Lung (tissue), 17 donors: ENCODE measurements at places on chromosomes 1 and 21. TPM values are rescaled to one million over a fixed set of nuclear protein-coding genes. Genes with fewer than 3 reads are reported as not detected.

Gene ADGRL4
- 9.6 TPM for total RNA-seq

Gene S100B
- 3.2 TPM for total RNA-seq

Gene OBSCN
- 24.6 TPM for total RNA-seq

Gene OTUD3
- total RNA-seq: 8.6 TPM

DNA sequence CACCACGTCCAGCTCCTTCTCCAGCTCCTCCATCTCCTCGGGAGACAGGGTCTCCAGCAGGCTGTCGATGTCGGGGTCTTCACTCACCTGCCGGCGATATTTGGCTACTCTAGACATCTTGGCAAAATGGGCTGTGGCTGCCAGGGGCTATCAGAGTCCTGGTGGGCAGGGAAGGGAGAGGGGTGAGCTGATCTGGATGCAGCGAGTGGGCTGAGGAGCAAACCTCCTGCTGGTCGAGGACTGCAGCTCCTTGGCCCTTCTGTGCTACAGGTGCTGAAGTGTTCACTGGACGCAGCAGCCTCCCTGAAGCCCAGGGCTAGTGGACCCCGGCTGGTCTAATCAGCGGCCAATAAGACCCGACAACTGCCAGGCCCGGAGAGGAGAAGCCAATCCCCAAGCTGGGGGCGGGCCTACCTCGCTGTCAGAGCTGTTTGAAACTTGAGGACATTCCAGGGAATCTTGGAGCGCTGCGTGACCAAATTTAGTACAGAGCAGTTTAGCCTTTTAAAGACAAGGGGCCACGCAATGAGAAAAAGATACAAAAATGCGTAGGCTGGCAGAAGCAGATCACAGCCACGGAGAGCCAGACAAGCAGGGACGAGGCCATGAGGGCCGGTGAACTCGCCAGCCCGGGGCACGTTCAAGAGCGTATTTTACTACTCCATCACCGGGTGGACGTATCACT, at the start of gene LMOD1:
TSS of gene LMOD1 (minus strand) at position 325 of the 685 bp plus-strand sequence. CDS start at position 117, 208 bp downstream.
- peak; percentile 94 for DNase-seq
- H3K4me1 ChIP-seq: no peaks in the 10 kb centered on the region
- H3K27ac ChIP-seq: peak within 1 kb of the TSS; percentile 34
- peaks cover 3% of the 10 kb centered on the region for H3K27me3 ChIP-seq

DNA sequence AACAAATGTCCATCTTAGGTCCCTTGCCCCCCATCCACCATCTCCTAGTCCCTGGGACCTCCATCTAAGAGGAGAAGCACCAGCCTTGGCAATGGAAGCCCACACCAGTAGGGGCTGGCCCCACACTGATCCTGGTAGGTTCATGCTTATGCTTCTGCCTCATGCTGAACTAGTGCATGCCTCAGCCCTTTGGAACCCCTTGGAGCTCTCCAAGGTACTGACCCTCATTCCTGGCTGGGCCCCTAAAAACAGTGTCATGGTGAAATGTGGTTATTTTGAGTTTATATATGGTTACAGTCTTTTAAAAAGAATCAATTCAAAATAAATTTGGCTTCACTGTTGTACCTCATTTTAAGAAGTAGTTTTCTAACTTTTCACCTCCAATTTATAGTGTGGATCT, 108.3 kb downstream of the HIVEP3 start:
- no peaks in the 10 kb centered on the region for H3K27me3 ChIP-seq
- no peak overlapping the region for H3K4me3 ChIP-seq
- H3K36me3 ChIP-seq: no peaks in the 10 kb centered on the region
- DNase-seq: peak; percentile 74
- peaks cover 21% of the 10 kb centered on the region for H3K4me1 ChIP-seq

GRCh38 chr21:33481314-33481943, 1.7 kb upstream of the TMEM50B start:
- no peaks in the 10 kb centered on the region for H3K36me3 ChIP-seq
- H3K4me1 ChIP-seq: peaks cover 7% of the 10 kb centered on the region
- no peak overlapping the region for H3K4me3 ChIP-seq
- DNase-seq: no peak

GRCh38 chr1:165014753-165015152, 341.8 kb downstream of the LMX1A start:
- H3K27me3 ChIP-seq: no peaks in the 10 kb centered on the region
- no peak overlapping the region for H3K27ac ChIP-seq
- H3K4me1 ChIP-seq: no peaks in the 10 kb centered on the region
- H3K36me3 ChIP-seq: no peaks in the 10 kb centered on the region
- no peak overlapping the region for H3K4me3 ChIP-seq

- peaks cover 3% of the 10 kb centered on the region for H3K4me1 ChIP-seq
- H3K27me3 ChIP-seq: no peaks in the 10 kb centered on the region
- H3K36me3 ChIP-seq: peaks cover 10% of the 10 kb centered on the region
Observed at GRCh38 chr1:205610036-205610435, 21.8 kb downstream of the ELK4 start.

DNA sequence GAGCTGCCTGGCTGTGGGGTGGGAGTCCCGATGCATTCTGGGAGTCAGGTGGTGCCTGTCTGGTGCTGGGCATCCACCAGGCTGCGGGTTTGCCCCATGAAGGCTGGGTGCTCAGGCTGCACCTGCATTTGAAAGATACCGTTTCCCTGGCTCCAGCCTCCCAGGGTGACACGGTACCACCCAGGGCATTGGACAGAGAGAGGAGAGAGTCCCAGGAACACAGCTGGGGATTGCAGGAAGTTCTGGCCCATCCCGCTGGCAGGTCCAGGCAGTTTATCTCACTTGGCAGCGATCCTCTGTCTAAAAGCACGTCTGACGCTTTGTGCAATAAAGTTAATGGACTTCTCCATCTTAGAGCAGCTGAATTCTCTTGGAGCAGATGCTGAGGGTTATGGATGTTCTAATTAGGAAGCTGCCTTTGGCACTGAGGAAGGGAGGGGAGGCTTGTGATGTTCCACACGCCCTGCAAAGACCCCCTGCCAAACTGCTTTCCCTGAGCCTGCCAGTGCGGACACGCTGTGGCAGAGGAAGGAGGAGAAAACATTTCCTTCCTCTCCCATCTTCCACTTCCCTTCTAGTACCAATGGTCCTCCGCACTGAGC, 246.9 kb downstream of the GRIK3 start:
- H3K27ac ChIP-seq: no peak overlapping the region
- H3K36me3 ChIP-seq: no peaks in the 10 kb centered on the region
- no peaks in the 10 kb centered on the region for H3K27me3 ChIP-seq
- peak; percentile 28 for DNase-seq
- H3K4me1 ChIP-seq: no peaks in the 10 kb centered on the region
- no peak overlapping the region for H3K4me3 ChIP-seq

DNA sequence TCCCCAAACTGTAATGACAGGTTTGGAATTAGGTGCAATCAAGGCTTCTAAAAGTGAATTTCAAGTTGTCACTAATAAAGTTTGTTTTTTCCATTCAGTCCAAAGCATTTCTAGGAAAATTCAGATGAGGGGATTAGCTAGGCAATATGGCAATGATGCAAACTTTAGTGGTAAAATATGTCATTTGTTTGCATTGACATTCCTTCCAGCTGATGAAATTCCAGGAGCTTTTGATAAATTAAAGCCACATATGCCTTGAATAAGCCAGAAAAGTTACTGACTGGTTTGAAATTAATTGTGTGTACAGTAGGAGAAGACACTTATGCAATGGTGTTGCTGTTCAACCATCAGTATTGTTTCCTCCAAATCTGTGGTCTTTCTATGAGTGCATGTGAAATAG, 57.8 kb downstream of the MROH9 start:
- no peaks in the 10 kb centered on the region for H3K4me1 ChIP-seq
- no peaks in the 10 kb centered on the region for H3K27me3 ChIP-seq

GRCh38 chr21:41877901-41878830, 978 bp downstream of the PRDM15 start:
- no peaks in the 10 kb centered on the region for H3K27me3 ChIP-seq
- no peaks in the 10 kb centered on the region for H3K4me1 ChIP-seq
- DNase-seq: peak; percentile 47
- H3K36me3 ChIP-seq: no peaks in the 10 kb centered on the region

- H3K36me3 ChIP-seq: no peaks in the 10 kb centered on the region
- no peak overlapping the region for H3K27ac ChIP-seq
- H3K4me3 ChIP-seq: no peak overlapping the region
- no peaks in the 10 kb centered on the region for H3K4me1 ChIP-seq
- DNase-seq: peak; percentile 59
- no peaks in the 10 kb centered on the region for H3K27me3 ChIP-seq
Observed at GRCh38 chr1:106889583-106889982, 166.9 kb upstream of the PRMT6 start.

DNA sequence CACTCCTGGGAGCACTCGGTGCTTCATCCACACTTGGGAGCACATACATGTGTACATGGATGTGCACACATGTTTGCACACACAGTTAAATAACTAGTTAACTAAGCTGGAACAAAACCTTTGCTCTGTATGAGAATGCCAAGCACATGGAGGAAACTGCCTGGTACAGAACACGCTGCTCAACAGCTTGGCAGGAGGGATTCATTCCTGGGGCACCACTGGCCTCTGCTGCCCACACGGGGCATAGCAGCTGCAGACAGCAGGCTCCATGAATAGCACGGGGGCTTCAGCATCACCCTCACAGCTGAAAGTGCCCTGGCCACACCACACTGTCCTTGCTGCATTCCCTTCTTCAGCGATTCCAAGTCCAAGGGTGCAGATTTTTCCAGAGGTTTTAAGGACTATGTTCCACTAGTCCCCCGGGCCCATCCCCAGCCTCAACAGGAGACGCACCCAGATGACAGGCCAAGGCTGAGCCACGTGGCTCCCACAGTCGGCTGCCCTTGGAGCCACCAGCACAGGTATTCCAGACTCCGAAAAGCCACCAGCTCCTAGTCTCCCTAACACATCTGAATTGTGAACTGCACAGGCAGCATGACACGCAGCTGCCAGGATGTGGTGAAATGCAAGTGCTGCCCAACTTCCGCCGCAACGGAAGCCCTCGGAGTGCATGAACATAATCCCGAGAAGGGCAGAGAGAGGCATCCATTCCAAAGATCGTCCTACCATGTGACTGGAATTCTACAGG, 16.9 kb downstream of the NPHP4 start:
- no peak overlapping the region for H3K27ac ChIP-seq
- H3K4me3 ChIP-seq: no peak overlapping the region
- H3K4me1 ChIP-seq: no peaks in the 10 kb centered on the region
- peaks cover 8% of the 10 kb centered on the region for H3K36me3 ChIP-seq

GRCh38 chr1:247491328-247491727, 33.4 kb upstream of the OR2B11 start:
- no peak for DNase-seq
- no peaks in the 10 kb centered on the region for H3K4me1 ChIP-seq
- H3K27me3 ChIP-seq: no peaks in the 10 kb centered on the region
- H3K4me3 ChIP-seq: no peak overlapping the region
- H3K27ac ChIP-seq: no peak overlapping the region

GRCh38 chr1:81232420-81232819, 568.3 kb upstream of the ADGRL2 start:
- H3K27ac ChIP-seq: no peak overlapping the region
- DNase-seq: peak; percentile 57
- H3K4me1 ChIP-seq: peaks cover 23% of the 10 kb centered on the region
- no peak overlapping the region for H3K4me3 ChIP-seq
- no peaks in the 10 kb centered on the region for H3K36me3 ChIP-seq

DNA sequence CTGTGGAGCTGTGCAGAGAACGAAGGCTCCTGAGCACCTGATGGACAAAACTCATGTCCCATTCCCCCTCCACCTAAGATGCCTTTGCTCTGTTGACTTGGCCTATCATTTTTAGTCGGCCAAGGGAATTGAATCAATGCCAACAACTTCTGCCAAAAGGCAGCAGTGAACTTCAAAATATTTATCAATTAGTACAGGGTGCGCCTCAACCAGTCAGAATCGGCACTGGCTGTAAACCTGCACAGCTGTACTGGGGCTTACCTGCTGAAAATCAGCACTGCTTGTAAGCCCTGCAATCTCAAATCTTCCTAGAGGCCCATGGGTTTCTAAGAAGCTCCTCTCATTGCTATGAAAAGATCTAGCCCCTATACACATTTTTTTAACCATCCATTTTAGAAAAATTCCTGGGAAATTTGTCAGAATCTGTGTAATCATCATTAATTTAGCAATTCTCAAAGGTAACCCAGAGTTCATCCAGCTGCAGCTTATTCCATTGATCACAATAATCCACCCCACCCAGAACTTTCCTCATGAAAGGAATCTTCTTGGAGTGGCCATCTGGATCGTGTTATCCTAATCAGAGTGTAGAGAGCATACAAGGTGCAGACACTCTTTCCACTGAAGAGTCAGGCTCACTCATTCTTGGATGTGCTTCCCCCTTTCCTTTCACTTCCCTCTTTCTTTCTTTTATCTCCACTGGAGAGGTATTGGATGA, 40.2 kb downstream of the ADAMTS1 start:
- DNase-seq: no peak
- no peak overlapping the region for H3K27ac ChIP-seq
- no peaks in the 10 kb centered on the region for H3K36me3 ChIP-seq
- no peak overlapping the region for H3K4me3 ChIP-seq
- H3K4me1 ChIP-seq: peaks cover 8% of the 10 kb centered on the region
- no peaks in the 10 kb centered on the region for H3K27me3 ChIP-seq

DNA sequence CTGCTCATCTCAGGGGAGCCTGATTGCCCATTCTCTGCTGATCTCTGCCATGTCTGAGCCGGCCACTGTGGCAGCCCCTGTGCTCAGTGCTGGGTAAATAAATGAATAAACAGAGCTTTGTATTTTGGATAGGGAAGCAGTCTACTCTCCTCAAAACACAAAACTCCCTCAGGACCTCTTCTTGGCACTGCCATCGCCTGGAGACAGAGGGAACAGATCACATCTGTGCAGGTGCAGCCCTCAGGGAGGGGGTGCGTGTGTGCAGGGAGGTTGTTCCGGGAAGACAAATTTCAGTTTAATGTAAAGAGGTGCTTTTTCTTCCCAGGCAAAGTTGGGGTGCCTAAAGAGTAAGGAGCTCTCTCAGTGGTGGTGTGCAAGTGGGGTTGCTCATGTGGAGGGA, 7.7 kb upstream of the FAM167B start:
- H3K36me3 ChIP-seq: peaks cover 4% of the 10 kb centered on the region
- DNase-seq: no peak
- peaks cover 3% of the 10 kb centered on the region for H3K4me1 ChIP-seq

GRCh38 chr1:245809361-245809760, 654.6 kb downstream of the KIF26B start:
- DNase-seq: no peak
- H3K27me3 ChIP-seq: no peaks in the 10 kb centered on the region
- no peak overlapping the region for H3K27ac ChIP-seq
- H3K4me1 ChIP-seq: peaks cover 8% of the 10 kb centered on the region

GRCh38 chr1:221456918-221457317, 285.0 kb downstream of the DUSP10 start:
- no peaks in the 10 kb centered on the region for H3K27me3 ChIP-seq
- no peaks in the 10 kb centered on the region for H3K4me1 ChIP-seq
- H3K27ac ChIP-seq: no peak overlapping the region
- H3K36me3 ChIP-seq: no peaks in the 10 kb centered on the region
- no peak overlapping the region for H3K4me3 ChIP-seq
- no peak for DNase-seq

- peaks cover 24% of the 10 kb centered on the region for H3K4me1 ChIP-seq
- H3K27me3 ChIP-seq: no peaks in the 10 kb centered on the region
- DNase-seq: peak; percentile 91
- H3K36me3 ChIP-seq: no peaks in the 10 kb centered on the region
- peak overlapping the region; percentile 63 for H3K27ac ChIP-seq
Observed at GRCh38 chr1:173122958-173123852, 72.5 kb upstream of the TNFSF18 start.
